ENCODE measurements at places on chromosomes 11 and 22.
A peak's percentile ranks its signal among the peaks of the same experiment; 100 is the strongest.

DNA sequence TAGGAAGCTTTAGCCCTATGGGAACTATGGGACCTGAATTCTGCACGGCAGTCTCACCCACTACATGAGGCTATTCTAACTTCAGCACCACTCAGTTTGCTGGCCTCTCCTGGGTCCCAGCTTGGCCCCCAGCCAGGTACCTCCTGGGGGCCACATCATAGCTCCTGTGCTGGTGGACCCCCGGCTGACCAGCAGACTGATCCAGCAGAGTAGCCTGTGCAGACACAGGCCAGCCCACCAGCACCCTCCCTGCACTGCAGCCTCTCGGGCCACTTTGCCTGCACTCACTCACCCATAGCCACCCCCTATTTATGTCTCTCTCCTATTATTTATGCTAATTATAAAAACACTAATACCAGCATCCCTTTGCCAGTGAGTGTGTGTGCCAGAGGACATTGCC, 1.2 kb upstream of the OR10AG1 start:
- DNase-seq = no peak

DNA sequence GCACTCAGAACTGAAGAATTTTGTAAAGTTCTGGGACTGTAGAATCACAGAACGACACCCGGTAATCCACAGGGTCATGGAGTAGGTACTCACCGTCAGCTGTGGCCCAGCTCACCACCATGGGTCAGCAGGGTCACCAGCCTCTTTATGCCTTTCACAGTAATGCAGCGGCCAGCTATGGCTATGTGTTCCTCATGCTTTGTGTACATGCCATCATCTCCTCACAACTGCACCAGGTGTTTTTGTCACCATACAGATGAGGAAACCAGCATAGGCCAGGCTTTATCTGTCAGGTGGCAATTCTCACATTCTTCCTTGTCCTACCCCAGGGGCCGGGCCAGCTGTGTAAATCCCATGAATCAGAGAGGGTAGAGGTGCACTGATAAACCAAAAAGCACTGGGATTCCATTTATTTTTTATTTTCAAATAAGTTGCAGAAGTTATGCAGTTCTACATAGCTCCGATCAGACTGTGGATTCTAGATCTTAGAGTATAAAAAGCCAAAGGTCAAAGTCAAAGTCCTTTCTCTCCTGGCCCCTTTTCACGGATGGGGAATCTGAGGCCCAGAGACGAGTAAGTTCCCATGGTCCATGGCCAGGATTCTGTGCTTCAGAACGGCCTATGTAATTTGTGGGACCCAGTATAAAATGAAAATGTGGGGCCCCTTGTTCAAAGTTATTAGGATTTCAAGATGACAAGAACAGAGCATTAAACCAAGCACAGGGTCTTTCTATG, 17.5 kb downstream of the TSKU start:
- DNase-seq = no peak

DNA sequence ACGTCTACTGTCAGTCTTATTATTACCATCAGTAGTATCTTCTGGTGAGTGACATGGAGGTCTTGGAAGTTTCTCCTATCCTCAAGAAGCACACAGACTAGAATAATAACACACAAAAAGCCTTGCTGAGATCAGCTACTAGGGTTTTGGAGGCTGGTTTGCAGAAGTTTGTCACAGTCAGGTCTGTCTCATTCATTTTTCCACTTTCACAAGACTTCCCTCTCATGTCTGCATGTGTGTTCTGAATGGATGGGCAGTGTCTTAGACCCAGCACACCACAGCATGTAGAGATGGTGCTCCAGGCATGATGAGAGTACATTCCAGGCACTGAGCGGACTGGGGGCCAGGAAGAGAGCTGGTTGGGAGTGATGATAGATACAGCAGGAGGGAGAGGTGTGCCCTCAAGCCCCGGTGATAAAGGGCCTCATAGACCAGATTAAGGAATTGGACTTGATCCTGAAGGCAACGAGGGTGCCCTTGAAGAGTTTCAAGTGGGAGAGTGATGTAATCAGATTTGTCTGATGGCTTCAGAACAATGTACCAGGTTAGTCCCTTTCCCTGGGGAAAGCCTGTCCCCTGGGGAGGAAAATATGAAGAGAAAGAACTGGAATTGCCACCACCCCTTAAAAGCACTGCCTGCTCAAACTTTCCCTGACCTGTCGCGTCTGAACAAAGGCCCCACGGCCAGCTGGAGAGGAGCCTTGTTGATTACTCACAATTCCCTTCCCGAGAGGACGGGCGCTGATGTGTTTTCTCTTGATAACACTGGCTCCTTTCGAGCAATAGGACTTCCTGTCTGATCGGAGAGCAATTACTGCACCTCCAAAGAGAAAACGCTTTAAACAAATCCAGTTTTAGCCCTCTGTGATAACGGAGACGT, 45.1 kb upstream of the LMO2 start:
- no peak for DNase-seq

- DNase-seq = peak; percentile 32
These were observed 111.5 kb downstream of the PKNOX2 start for GRCh38 chr11:125275905-125276618.

GRCh38 chr11:134063991-134064747, 4.7 kb upstream of the JAM3 start:
- DNase-seq = no peak

- DNase-seq = no peak
These were observed 214.3 kb downstream of the CTTN start for GRCh38 chr11:70612459-70613141.

GRCh38 chr11:72525466-72525865, 91.1 kb upstream of the CLPB start:
- DNase-seq = no peak

DNA sequence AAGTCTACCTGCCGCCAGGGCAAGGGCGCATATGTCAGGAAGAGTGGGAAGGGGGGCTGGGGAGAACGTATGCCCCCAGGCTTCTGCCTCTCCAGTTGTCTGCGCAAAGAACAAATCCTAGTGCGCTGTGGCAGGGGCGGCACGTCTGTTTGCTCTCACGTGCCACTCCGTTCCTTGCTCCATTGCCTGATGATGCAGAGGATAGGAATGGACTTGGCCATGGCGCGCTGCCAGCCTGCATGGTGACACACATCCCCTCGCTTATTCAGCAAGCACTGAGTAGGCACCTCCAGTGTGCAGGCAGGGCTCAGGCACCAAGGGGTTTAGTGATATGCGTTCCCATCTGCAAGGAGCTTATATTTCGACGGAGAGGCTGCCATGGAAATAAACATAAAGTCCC, 45.4 kb upstream of the SLC22A12 start:
- DNase-seq = no peak

GRCh38 chr11:11440144-11440543, 87.1 kb upstream of the CSNK2A3 start:
- DNase-seq = no peak

DNA sequence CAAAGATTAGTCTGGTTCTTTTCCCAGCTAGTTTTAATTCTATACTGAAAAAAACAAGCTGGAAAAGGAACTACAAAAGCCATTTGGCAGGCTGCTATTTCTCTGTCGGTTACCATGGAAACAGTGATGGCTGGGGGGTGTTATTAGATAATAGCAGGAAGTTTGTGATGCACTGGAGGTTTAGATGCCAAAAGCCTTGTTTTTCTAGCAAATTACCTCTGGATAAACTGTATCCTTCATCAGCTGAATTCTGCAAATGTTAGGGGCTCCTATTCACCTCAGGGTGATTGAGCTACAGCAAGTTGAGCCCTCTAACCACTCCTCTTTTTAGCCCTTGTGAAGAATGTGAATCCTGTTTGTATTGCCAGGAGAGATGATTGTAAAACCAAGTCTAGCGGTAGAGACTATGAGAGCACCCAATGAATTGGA, 25.2 kb downstream of the ALKBH3 start:
- no peak for DNase-seq

- peak; percentile 88 for DNase-seq
These were observed 16.9 kb downstream of the CTNND1 start for GRCh38 chr11:57778318-57779037.

DNA sequence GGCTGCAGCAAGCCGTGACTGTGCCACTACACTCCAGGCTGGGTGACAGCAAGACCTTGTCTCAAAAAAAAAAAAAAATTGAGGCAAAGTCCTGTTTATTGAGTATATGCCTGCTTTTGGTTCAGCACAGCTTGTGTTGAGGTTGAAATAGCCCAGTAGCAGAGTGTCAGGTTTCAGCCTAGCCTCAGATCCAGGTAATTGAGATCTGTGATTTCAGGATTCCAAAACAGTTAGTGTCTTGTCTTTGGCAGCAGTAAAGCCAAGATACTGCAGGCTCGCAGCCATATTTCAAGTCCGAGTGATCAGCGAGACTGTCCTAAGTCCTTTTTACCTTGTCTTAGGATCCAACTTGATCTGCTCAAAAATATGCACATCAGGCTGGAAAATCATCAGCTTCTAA, 27.0 kb downstream of the CUL5 start:
- no peak for DNase-seq

DNA sequence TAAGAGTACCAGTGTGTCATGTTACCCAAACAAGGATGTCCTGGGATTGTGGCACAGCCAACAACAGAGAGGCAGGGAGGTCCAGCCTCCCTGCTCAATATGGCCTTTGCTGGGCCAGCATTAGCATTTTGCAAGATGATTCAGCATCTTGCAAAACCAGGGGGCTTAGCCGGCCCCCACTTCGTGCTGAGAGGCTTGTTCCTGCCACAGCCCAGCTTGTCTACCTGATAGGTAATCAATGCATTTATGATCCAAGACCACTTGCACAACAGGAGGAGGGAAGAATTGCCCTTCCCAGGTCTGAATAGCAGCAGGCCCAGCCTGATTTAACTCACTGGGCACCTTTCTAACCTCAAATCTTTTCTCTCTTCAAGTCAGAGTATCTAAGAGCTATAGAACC, 189.0 kb upstream of the SYT13 start:
- no peak for DNase-seq

- no peak for DNase-seq
These were observed 740.5 kb downstream of the BRD1 start for GRCh38 chr22:49087198-49087597.

GRCh38 chr11:122872046-122872445, 10.5 kb upstream of the JHY start:
- no peak for DNase-seq

- no peak for DNase-seq
These were observed 229.2 kb downstream of the ADAMTS15 start for GRCh38 chr11:130677486-130678153.

- DNase-seq = no peak
These were observed 18.8 kb upstream of the MAML2 start for GRCh38 chr11:96361778-96362177.

DNA sequence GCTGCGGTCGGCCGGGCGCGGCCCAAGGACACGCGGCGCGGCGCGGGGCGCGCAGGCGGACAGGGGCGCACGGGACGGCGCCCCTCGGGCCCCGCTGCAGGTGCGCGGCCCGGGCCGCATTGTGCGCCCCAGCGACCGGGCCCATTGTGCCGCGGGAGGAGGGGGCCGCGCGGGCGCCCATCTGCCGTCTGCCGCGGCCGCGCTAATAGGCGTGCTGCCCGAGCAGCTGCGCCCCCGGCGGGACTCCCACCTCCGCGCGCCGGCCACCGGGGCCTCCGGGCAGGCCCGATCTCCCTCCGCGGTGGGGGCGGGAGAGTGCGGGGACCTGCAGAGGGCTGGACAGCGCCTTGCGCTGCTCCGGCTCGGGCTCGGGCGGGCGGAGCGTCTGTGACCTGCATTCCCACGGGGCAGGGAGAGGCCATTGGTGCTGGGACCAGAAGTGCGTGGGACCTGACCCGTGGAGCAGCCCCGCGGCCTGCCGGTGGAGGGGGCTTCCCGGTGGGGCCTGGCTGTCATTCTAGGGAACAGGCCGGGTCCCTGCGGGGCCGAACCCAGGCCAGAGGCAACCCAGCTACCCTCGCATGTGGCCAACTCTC, 933 bp downstream of the BRSK2 start:
- DNase-seq = no peak

GRCh38 chr11:72697814-72698213, 23.6 kb upstream of the PDE2A start:
- no peak for DNase-seq

DNA sequence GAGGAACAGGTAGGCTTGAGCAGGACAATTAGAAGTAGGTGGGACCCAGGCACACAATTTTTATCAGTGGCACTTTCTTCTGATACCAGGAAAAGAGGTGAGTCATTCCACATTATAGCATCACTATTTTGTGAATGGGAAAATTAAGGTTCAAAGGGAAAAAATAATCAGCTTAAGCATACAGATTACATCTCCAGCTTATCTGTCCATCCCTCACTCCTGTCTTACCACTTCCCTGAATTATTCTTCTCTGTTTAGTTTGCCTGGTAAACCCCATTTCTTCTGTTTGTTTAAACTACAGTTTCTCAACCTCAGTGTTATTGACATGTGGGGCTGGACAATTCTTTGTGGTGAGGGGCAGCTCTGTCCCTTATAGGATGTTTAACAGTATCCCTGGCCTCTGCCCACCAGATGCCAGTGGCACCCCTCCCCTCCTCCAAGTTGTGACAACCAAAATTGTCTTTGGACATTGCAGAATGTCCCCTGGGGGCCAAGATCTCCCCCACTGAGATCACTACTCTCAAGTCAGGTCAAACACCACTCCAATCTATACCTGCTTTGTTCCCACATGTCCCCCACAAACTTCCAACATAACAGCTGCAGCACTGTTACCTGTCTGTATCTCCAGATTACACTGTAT, 8.5 kb upstream of the XBP1 start:
- DNase-seq = no peak

- DNase-seq = no peak
These were observed 385.1 kb upstream of the CCDC90B start for GRCh38 chr11:83671289-83671688.

GRCh38 chr11:116910378-116910777, 73.0 kb upstream of the APOA1 start:
- DNase-seq = no peak

DNA sequence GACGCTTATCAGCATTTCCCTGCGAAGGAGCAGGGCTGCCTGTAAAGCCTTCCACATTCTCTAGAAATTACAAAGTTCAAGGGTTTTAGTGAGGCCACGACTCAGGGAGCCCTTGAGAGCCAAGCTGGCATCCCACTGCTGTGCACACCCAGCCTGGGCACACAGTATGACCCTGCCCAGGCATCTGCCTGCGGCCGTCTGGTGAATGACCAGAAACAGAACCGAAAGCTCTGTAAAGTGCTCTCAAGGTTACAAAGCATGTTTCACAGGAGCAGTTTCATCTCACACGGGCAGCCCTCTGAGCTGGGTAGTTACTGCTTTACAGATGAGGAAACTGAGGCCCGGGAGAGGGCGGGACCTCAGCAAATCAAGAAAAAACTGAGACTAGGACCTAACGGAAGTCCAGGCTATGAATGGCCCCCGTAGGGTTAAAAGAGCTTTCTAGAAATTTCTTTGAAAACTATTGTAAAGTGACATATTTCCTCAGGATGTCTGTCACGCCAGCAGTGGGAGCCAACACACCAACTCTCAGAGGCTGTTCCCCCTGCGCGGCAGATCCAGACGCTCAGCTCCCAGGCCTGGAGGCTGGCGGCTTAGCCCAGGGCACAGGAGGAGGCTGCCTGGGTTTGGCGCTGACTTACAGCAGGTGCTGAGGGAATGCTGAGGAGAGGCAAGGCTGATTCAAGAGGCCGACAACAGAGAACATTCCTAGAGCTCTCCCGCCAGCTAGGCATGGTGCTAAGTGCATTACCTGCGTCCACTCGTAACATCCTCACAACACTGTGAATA, 7.7 kb upstream of the TCF20 start:
- no peak for DNase-seq
